Heart left ventricle (tissue), 16 donors: ENCODE measurements at places on chromosomes 1 and 21.

DNA sequence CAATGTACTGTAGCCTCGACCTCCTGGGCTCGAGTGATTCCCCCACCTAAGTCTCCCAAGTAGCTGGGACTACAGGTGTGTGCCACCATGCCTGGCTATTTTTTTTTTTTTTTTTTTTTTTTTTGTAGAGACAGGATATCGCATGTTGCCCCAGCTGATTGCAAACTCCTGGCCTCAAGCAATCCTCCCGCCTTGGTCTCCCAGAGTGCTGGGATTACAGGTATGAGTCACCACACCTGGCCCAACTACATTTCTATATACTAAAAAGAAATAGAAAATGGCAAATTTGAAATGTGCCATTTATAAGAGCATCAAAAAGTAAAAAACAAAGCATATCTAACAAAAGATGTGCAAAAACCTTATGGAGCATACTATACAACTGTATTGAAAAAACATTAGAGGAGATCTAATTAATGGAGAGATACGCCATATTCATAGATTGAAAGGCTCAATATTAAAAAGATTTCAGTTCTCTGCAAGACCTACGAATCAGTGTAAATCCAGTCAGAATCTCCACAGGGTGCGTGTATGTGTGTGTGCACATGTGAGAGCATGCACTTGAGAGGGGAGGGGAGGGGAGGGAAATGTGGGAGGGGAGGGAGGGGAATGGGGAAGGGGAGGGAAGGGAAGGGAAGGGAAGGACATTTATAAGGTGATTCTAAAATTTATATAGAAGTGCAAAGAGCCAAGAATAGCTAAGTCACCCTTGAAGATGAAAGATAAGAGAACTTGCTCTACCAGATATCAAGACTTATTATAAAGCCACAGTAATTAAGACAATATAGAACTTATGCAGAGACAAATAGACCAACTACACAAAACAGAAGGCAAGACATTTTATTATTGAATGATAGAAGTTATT, 15.5 kb upstream of the PADI4 start:
- no peaks in the 10 kb centered on the region for H3K4me1 ChIP-seq
- no peaks in the 10 kb centered on the region for H3K27me3 ChIP-seq
- H3K27ac ChIP-seq: no peak overlapping the region
- no peaks in the 10 kb centered on the region for H3K36me3 ChIP-seq

DNA sequence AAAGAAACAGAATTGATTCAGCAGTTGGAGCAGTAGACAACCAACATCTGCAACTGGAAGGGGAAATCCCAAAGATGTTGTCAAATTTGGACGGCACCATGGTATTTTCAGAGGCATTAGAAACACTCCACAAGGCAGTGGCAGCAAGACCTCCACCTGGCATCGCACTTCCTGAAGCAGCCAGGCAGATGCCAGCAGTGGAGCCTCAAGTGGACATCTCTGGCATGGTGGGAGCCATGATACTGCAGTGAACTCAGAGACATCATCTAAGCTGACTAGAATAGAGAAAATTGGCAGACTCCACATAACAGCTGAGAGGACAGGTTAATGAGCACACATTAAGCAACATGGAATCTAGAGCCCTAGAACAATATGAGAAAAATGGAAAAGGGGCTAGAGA, 33.9 kb upstream of the RGS8 start:
- H3K36me3 ChIP-seq: no peaks in the 10 kb centered on the region
- H3K4me3 ChIP-seq: no peak overlapping the region
- no peaks in the 10 kb centered on the region for H3K4me1 ChIP-seq

- no peaks in the 10 kb centered on the region for H3K4me1 ChIP-seq
- H3K27me3 ChIP-seq: no peaks in the 10 kb centered on the region
- no peak overlapping the region for H3K27ac ChIP-seq
- no peak for DNase-seq
These were observed 11.2 kb upstream of the ZNF124 start for GRCh38 chr1:247182994-247183393.

DNA sequence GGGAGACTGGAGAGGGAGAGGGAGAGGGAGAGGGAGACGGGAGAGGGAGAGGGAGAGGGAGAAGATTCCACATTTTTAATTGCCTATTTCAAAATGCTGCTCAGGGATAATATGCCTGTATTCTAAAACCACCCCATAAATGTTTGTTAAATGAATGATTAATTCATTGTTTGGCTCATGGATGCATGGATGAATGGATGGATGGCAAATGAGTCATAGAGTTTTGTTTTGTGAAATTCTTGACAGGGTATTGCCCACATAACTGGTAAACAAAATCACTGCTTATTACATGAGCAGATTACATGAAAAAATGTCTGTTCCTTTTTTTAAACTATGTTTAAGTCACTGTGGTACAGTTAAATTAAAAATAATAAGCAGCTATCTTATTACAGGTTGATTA, 220.4 kb downstream of the ZP4 start:
- no peak overlapping the region for H3K4me3 ChIP-seq
- peaks cover 53% of the 10 kb centered on the region for H3K36me3 ChIP-seq
- DNase-seq: no peak
- peaks cover 5% of the 10 kb centered on the region for H3K4me1 ChIP-seq
- no peak overlapping the region for H3K27ac ChIP-seq
- no peaks in the 10 kb centered on the region for H3K27me3 ChIP-seq

GRCh38 chr1:15211424-15211823, 35.6 kb upstream of the FHAD1 start:
- H3K27me3 ChIP-seq: no peaks in the 10 kb centered on the region
- H3K4me1 ChIP-seq: no peaks in the 10 kb centered on the region
- no peak for DNase-seq

GRCh38 chr1:162248854-162249535, 127.7 kb downstream of the SPATA46 start:
- H3K4me1 ChIP-seq: no peaks in the 10 kb centered on the region
- H3K36me3 ChIP-seq: no peaks in the 10 kb centered on the region
- no peak for DNase-seq
- no peaks in the 10 kb centered on the region for H3K27me3 ChIP-seq
- H3K4me3 ChIP-seq: no peak overlapping the region

GRCh38 chr21:26185021-26185420, 14.5 kb upstream of the APP start:
- no peaks in the 10 kb centered on the region for H3K36me3 ChIP-seq
- DNase-seq: no peak
- H3K27ac ChIP-seq: no peak overlapping the region
- H3K4me3 ChIP-seq: no peak overlapping the region
- no peaks in the 10 kb centered on the region for H3K27me3 ChIP-seq

GRCh38 chr1:217136895-217137205, 413.6 kb upstream of the ESRRG start:
- no peak for DNase-seq
- no peak overlapping the region for H3K27ac ChIP-seq
- no peaks in the 10 kb centered on the region for H3K36me3 ChIP-seq
- no peak overlapping the region for H3K4me3 ChIP-seq
- H3K27me3 ChIP-seq: no peaks in the 10 kb centered on the region

DNA sequence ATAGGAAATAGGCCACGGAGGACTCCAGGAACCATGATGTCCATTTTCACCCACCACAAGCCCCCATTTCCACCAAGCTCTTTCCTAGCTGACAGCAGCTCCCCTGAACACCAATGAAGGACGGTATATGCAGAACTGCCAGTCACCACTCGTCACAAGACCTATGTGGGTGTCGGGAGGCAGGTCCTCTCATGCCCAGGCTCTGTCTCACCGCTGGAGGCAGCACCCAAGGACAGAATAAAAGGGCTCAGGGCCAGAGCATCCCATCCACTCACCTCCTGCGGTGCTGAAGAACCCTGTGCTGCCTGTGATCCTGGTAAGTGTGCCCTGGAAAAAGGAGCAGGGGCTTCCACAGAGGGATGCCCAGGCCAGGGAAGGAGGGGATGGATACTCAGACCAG, at the start of gene LCE1F:
LCE1F (plus strand) TSS at position 266 of the 400 bp plus-strand sequence. CDS start 1,232 bp downstream, outside the sequence.
- DNase-seq: no peak
- H3K4me3 ChIP-seq: no peak within 1 kb of the TSS
- no peaks in the 10 kb centered on the region for H3K27me3 ChIP-seq
- no peaks in the 10 kb centered on the region for H3K4me1 ChIP-seq
- H3K27ac ChIP-seq: no peak within 1 kb of the TSS
- H3K36me3 ChIP-seq: no peaks in the 10 kb centered on the region

DNA sequence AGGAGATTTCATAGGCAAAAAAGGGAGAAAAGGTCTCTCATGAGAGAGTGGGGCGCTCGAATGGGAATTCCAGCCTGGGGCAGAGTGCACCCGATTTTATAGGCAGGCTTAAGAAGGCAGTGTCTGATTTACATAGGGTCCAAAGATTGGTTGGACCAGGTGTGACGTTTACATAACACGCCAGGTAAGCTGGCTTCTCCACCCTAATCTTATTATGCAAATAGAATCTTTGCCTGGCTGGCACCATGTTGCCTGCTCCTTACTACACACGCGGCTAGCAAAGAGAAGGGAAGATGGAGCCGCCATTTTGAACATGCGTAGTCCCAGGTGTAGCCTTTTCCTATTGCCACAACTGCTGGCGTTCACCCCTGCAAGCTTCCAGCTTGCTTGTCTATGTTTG, 103.7 kb downstream of the SLC16A1 start:
- no peak overlapping the region for H3K27ac ChIP-seq
- peaks cover 6% of the 10 kb centered on the region for H3K27me3 ChIP-seq
- no peak for DNase-seq
- no peaks in the 10 kb centered on the region for H3K36me3 ChIP-seq
- H3K4me3 ChIP-seq: no peak overlapping the region
- H3K4me1 ChIP-seq: no peaks in the 10 kb centered on the region

- H3K4me1 ChIP-seq: no peaks in the 10 kb centered on the region
- H3K36me3 ChIP-seq: no peaks in the 10 kb centered on the region
- no peak overlapping the region for H3K4me3 ChIP-seq
- DNase-seq: no peak
- no peak overlapping the region for H3K27ac ChIP-seq
These were observed 59.4 kb upstream of the SERBP1 start for GRCh38 chr1:67489643-67490042.

DNA sequence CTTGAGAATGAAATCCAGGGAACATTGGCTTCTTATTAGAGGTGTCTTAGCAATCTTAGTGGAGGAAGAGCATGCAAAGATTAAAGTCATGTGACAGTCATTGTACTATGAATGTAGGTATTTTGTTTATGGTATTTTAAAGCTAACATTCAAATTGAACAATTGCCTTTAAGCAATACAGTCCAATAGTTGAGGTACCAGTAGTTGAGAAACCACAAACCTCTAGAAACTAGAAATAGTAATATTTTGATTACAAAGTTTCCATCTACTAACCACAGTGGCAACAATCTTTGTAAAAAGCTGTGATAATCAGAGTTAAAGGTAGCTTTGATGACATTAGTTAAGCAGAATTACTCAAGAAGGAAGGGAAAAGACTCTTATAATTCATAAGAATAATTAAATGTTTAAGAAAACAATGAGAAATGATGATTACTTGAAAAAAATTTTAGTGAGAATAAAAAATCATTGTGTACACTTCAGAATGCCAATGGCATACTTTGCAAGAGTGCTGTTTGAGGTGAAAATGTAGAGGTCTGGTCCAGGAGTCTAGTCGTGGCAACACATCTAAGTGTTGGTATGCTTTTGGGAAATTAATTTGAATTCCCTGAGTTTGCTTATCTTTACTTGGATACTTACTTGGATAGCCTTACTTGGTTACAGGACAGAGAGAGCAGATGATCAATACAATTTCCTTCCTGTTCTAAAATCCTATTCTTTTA, 104.9 kb upstream of the PTGFR start:
- no peak overlapping the region for H3K27ac ChIP-seq
- no peaks in the 10 kb centered on the region for H3K36me3 ChIP-seq
- H3K4me1 ChIP-seq: no peaks in the 10 kb centered on the region
- no peaks in the 10 kb centered on the region for H3K27me3 ChIP-seq
- no peak overlapping the region for H3K4me3 ChIP-seq

- H3K4me3 ChIP-seq: no peak overlapping the region
- DNase-seq: no peak
- H3K4me1 ChIP-seq: no peaks in the 10 kb centered on the region
- H3K27me3 ChIP-seq: no peaks in the 10 kb centered on the region
- no peaks in the 10 kb centered on the region for H3K36me3 ChIP-seq
These were observed 292.5 kb downstream of the TTLL7 start for GRCh38 chr1:83706354-83706938.

GRCh38 chr1:222772996-222773379, 36.0 kb downstream of the FAM177B start:
- no peak for DNase-seq
- H3K27me3 ChIP-seq: no peaks in the 10 kb centered on the region
- no peak overlapping the region for H3K4me3 ChIP-seq
- H3K4me1 ChIP-seq: peaks cover 3% of the 10 kb centered on the region
- no peaks in the 10 kb centered on the region for H3K36me3 ChIP-seq

DNA sequence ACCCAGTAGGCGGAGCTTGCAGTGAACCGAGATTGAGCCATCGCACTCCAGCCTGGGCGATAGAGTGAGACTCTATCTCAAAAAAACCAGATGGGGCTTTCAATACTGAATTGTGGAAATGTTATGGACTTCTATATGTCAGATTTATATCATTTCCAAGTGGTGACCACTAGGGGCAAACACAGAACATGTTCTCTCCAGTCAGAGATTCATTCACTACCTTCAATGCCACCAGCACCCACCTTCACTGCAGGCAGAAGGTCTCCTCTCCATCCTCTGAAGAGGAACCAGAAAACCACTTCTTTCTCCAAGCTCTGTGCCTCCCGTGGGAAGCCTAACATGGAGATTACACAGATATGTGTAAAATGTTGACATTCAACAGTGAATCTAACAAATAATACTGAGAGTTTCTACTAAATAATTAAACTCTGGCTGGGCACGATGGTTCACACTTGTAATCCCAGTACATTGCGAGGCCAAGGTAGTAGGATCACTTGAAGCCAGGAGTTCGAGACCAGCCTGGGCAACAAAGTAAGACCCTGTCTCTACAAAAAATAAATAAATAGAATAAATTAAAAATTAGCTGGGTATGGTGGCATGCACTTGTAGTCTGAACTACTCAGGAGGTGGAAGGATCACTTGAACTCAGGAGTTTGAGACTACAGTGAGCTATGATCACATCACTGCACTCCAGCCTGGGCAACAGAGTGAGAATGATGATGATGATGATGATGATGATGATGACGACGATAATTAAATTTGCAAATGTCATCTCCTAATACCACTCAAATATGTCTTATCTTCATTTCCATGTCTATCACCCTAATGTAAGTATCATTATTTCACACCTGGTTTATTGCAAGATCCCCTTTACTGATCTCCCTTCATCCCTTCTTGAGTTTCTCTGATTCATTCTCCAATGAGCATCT, 151.1 kb downstream of the ZNF281 start:
- H3K4me1 ChIP-seq: no peaks in the 10 kb centered on the region
